ENCODE measurements at places on chromosomes 2 and 18.

GRCh38 chr2:217371781-217372213 is 511.9 kb upstream of the TNP1 start:
- DNase-seq: no peak

DNA sequence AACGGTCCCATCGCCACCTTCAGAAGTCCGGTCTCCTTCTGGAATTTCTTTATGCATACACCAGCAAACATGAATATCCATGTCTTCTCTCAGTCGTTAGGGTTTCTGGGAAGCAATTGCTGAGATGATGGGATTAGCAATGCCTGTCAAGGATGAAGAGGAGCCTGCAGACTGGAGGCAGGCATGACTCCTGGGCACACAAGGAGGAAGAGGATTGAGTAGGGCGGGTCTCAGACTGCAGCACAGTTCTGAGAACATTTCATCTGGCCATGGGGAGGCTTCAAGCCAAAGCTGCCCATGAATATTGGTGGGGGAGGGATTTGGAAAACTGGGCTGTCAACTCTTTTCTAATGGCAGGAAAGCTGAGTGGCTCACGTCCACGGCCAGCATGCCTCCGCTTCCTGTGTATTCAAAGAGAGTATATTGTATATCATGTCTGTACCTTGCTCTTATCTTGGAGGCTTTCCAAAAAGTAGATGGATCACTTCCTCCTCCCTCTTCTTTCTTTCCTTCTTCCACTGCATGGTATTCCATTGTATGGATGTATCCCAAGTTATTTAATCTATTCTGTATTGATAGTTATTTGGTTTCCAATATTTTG is 24.5 kb downstream of the MC2R start:
- DNase-seq: no peak

DNA sequence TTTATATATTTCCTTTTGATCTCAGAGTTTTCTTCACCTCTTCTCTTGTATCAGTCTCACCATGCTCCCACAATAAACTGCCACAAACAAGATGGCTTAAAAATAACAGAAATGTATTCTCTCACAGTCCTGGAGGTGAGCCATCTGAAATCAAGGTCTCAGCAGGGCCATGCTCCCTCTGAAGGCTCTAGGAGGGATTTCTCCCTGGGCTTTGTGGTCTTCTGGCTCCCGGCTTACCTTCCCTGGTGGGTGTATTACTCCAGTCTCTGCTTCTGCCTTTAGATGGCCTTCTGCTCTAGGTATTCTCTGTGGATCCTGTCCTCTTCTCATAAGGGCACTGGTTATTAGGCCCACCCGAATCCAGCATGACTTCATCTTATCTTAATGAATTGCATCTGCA is 994.7 kb upstream of the POU3F3 start:
- no peak for DNase-seq

GRCh38 chr2:3651691-3652648 is 6.0 kb upstream of the ALLC start:
- DNase-seq: peak; percentile 39

DNA sequence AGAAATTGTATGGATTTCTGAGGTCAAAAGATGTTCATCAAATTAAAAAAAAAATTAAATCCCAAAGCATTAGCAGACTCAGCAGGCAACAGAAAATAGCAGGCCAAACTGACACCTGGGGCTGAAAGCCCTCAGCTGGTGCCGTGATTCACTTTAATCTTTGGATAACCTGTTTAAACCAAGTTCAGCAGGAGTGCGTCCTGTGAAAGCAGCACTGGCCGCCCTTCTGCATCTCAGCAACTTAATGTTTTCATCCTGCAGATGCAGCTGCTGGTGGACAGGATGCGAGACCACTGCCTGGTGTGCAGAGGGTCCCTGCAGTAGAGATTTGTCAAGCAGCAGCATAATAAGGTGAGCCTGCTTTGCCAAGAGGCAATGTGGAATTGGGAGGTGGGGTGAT is 41.2 kb downstream of the CCDC68 start:
- no peak for DNase-seq

DNA sequence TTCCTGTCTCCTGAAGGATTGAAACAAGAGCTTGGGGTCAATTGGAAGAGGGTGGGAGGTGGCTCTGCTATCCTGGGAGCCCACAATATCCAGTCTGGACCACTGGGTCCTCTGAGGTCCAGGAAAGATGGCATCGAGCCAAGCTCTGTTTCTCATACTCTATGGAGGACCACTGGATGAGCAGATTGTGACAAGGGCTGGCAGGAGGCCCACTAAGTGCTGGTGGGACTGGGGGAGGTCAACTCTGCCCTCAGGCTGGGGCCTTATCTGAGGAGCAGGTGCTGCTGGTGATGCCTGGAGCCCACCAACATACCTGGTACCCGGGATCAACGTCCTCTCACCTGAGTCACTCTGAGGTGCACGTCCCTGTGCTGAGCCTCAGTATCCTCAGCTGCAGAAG is 142.4 kb downstream of the NDUFA10 start:
- no peak for DNase-seq

GRCh38 chr2:23384551-23385343 is at the start of gene KLHL29:
Gene KLHL29 (plus strand): TSS chr2:23385179. CDS start chr2:23562197, 177,018 bp downstream.
- DNase-seq: peak; percentile 70

DNA sequence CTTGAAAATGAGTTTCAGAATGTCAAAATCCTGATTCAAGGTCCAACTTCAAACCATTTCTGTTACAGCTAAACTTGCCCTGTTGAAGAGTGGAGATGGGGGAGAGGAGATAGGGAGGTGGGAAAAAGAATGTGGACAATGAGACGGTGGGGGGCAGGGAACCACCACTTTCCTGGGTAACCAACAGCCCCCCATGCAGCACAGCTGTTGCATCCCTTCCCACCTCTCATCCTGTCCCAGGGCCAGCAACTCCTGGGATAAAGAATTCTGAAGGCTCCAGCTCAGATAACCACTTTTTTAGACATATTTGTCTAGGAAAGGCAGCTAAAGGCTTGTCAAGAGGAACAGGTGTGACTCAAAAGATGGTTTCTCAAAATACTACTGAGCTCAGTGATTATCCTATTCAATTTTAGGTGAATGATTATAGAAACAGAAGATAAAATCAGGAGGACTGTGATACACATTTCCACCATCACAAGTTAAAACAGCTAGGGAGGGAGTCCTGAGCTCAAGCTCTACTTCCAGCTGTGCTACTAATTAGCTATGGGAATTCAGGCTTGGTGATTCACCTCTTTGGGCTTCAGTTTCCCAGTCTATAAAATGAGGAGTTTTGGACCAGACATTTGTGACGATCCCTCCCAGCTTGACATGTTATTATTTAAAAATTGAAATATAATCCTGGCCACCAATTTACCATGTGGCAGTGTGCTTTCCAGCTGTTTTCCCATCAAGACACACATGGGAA is 36.3 kb downstream of the HDHD2 start:
- DNase-seq: no peak

GRCh38 chr2:195961873-195962272 is 106.8 kb downstream of the DNAH7 start:
- DNase-seq: no peak

DNA sequence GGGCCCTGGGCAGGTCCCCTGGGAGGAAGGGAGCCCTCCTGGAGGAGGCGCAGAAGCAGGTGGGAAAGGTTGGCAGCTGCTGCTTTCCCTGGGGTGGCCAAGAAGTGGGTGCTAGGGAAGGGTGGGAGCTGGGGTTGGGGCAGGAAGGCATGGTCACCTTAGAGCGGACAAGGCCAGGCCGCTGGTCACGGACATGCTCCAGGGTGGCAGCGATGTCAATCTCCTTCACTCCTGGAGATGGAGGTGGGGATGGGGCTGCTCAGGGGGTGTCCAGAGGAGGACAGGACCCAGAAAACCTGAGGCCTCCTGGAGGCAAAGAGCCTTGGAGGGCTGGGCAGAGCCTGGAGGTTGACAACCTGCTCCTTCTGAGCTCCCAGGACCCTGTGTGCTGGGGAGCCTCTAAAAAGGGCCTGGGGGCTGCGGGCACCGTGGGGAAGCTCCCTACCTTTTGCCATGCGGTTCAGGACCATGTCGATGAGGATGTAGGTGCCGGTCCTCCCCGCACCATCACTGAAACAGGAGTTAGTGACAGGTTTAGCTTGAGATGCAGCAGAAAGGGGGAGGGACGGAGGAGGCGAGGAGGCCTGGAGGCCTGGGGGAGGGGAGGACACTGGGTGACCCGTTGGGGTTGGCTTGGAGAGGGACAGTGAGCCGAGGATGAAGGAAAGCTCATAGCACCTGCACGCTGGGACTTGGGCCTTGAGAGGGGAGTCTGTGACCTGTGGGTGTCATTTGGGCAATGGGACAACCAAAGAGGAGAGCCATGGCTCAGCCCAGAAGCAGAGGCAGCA is 11.4 kb downstream of the DNAJB2 start:
- no peak for DNase-seq

- no peak for DNase-seq
These were observed 373.4 kb downstream of the TNS1 start for GRCh38 chr2:217629347-217629746.

- DNase-seq: no peak
These were observed 297.3 kb downstream of the TNS1 start for GRCh38 chr2:217705461-217705860.

Measured in activated CD4-positive, alpha-beta T cell treated with anti-CD3 and anti-CD28 coated beads for 1 hour (primary cell).